ENCODE measurements at places on chromosomes 3 and 15.

DNA sequence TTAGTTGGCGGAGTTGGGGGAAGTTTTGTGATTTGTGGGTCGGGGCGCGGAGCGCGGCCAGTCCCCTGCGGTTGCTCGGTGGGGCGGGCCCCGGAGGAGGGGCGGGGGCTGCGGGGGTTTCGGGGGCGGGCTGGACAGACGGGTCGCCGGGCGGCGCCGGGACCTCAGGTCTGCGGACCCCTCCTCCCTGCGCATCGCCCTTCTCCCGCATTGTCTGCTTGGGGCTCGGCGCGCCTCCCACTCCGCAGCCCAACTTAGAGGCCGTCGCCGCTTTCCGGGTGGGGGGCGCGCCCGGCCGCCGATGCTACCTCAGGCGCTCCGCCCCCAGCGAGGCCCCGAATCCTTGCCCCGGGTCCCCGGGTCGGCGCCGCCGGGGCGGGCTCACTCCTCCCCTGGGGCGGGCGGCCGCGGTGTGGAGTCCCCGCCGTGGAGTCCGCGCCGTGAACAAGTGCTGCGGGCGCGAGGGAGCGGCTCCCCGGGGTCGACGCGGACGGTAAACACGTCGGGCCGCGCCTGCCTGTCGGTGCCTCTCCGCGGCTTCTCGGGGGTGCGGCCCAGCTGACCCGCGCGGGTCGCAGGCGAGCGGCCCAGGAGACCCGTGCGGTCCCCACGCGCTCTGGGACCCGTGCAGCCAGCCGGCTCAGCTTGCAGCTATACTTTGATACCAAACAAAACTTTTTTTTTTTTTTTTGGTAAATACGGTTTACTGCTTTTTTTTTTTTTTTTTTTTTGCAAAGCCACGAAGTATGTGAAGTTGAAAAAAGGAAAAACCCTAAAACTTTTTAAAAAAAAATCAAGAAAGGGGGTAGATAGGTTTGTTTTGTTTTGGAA lies 624 bp downstream of the AKAP13 start:
- peak; percentile 35 for DNase-seq

- DNase-seq = no peak
These were observed 21.6 kb downstream of the NGRN start for GRCh38 chr15:90287101-90287500.

- DNase-seq = no peak
These were observed 29.1 kb upstream of the MYRIP start for GRCh38 chr3:39780352-39780751.

DNA sequence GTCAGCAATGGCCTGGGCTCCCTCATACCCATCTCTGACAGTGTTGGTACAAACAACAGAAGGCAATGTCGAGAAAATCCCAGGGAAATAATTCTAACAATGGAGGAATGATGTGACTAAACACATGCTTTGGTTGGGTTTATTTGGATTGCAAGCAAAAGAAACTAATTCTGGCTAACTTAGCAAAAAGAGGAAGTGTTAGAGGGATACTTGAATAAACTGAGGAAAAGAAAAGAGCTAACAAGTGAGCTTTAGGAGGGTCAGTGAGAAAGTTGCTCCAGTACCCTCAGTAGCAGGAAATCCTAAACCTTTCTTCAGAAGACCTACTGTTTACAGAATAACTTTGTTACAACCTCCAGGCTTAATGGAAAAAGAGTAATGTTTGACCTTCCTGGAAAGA lies 264.6 kb upstream of the WNT5A start:
- DNase-seq = no peak

DNA sequence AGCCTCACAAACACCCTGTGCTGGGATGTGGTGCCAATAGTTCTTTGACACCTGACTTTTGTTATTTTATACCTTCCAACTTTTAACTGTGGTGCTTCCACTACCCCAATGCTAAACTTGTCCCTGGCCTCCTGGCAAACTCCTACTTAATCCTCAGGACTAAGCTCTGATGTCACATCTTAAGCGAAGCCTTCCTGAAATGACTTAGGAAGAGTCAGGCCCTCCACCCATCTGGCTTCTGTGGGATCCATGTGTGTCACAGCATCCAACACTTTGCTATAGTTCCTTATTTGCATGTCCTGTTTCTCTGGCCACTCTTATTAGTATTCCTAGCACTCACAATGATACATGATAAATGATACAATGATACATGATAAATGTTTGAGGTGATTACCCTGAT lies 133.2 kb downstream of the FILIP1L start:
- DNase-seq = no peak

GRCh38 chr3:113057117-113057516 lies 66.3 kb downstream of the GTPBP8 start:
- no peak for DNase-seq

GRCh38 chr3:152672320-152672649 lies 162.6 kb upstream of the P2RY1 start:
- no peak for DNase-seq

All from AG10803 (cell line).